ENCODE measurements at places on chromosomes 13 and 19. TPM values are rescaled to one million over a fixed set of nuclear protein-coding genes. Genes with fewer than 3 reads are reported as not detected.

Gene DCUN1D2
- 242 TPM for total RNA-seq

Gene ZNF439
- total RNA-seq: 3.7 TPM

Gene OLFM2
- 1.8 TPM for total RNA-seq

Gene GPR4
- total RNA-seq: 4.8 TPM

Gene C19orf81
- total RNA-seq: 2.7 TPM

Gene ZNF468
- 8.1 TPM for total RNA-seq

Gene LIPE
- total RNA-seq: 41.0 TPM

Gene KL
- total RNA-seq: 2.1 TPM

Gene HSD17B14
- total RNA-seq: 1.2 TPM
